Colonic mucosa (tissue), 4 donors: ENCODE measurements at places on chromosomes 7 and 10.

DNA sequence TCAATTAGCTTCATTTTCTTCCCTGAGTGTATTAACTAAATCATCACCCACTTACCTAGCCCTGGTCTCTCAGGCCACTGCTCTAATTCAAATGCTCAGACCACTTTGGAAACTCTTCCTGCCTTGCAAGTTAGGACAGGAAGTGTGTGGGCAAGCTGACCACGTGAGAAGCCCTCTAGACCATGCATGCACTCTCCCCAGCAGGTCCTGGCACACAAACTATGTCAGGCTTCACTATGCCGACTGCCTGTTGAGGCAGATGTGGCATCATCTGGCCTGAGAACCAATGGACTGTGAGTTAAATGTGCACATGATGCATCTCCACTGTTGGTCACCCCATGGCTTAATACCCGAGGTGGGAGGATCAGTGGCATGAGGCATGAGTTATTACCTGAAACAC, 439.6 kb downstream of the GRID1 start:
- DNase-seq, result no peak

DNA sequence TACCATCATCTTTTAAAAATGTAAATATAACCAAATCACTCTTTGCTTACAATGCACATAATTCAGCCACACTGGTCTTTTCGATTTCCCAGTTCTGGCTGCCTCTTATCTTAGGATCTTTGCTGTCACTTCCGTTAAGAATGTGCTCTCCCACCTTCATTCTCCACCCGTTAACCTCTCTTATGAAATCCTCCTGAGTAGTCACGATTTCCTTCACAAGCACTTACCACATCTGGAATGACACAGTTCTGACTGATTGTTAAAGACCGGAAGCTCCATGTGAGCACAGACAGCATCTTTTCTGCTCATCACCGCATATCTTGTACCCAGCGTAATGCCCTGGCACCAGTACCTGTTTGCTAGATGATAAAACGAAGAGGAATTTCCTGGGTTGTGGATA, 84.3 kb downstream of the CUL2 start:
- no peak for DNase-seq

GRCh38 chr7:23863209-23863787, 153.3 kb downstream of the STK31 start:
- DNase-seq, result no peak

DNA sequence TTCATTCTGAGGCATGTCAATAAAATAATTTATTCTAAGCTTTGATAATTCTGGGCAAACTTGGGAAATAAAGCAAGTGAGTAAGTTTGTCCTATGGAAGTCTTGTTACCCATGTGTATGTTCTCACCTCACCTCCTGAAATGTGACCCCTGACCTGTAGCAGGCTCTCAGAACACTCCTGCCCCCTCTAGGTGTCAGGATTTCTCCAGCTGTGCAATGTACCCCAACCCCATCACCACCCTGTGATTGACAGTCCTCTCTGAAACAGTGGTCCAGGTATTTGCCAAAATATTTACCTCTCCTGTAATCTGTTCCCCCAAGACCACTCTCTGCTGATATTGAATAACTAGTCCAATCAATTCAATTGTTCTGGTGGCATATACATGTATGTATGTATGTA, 122.6 kb upstream of the PTER start:
- no peak for DNase-seq

DNA sequence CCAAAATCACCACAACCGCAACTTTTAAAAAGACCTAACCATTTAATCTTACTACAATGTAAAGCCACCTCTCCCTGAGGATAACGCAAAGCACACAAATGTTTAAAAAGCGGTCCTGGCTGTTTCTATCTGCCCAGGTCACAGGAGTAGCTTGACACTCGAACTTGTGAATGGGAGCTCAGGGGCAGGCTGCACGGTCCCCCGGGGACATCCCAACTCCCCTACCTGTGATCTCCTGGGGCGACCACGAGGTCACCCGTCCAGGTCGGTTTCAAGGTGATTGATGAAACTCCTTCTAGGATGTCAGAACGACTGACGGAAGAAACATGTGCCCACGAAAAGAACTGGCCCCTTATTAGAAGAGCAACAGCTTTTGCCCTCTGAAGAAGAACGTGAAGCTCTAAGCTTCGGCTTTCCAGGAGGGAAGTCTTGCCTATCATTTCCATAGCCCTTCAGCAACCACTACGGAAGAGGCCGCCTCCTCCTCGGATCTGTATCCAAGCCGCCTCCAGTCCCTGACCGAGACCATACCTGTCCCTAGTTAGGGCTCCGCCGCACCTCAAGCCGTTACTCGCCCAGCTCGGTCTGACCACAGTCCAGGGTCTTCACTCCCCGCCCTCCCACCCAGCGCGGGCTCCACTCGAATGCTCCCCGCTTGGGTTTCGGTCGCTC, 459 bp downstream of the CYCS start:
- no peak for DNase-seq

- DNase-seq, result no peak
These were observed 19.7 kb downstream of the TRDMT1 start for GRCh38 chr10:17181751-17182150.

DNA sequence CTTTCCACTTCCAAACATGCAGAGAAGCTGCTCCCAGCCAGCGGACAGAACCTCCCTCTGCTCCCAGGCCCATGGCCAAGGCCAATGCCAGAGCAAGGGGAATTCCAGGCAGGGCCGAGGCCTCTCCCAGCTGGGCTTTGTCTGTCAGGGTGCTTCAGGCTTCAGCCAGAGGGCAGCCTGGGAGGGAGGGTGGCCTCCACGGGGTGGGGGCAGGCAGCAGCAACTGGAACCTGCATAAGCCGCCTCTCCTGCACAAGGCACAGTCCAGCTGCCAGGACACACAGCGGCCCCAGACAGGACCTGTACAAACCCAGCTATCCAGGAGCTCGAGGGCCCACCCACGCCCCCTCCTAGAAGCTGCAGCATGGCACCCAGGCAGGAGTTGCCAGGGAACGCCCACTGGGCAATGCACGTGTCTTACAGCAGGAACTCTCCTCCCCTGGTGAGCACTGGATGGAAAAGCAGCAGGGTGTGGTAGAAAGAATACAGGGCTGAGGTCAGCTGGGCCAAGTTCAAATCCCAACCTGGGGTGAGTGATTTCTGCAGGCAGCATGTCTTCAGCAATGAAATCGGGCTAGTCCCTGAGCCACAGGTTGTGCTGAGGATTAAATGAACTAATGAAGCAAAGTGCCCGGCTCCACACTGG, 7.6 kb downstream of the FAM53B start:
- DNase-seq, result peak; percentile 91

DNA sequence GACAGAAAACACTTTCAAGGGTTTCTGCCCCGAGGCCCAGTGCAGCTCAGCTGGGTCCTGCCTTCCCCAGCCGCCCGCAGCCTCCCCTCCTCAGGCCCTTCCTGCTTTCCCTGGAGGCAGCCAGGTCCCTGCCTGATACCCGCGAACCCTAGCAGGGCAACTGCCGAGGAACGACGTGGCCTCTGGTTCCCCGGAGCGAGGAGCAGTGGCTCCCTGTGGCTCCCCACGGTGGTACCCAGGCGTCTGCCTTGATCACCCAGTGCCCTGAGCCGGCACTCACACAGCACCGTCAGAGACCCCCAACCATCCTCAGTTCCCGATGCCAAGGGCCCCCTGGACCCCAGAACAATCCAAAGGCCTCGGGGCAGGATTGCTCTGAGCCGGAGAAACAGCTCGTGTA, 58.3 kb downstream of the CFAP46 start:
- no peak for DNase-seq

GRCh38 chr7:107874605-107875446, 16.2 kb upstream of the DLD start:
- peak; percentile 61 for DNase-seq

DNA sequence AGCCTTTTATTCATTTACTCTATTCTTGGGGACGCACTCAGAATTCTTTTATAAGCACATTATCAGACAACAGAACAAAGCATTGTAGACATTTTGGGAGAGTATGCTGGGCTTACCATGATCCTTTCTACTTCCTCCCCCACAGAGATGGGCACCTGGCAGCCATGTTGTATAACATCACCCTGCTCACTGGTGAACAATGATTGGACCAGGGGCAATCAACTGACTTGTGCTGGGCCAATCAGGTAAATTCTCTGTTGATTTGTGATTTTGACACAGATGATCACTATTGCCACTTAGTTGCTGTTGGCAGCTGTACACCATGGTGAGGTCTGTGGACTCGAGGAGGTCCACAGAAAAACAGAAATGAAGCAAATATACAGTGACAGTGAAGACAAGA, 43.7 kb downstream of the WNT2 start:
- no peak for DNase-seq

GRCh38 chr10:123150986-123151736, 3.0 kb upstream of the BUB3 start:
- peak; percentile 31 for DNase-seq

- no peak for DNase-seq
These were observed 25.8 kb upstream of the AKR1C3 start for GRCh38 chr10:5068274-5068984.

DNA sequence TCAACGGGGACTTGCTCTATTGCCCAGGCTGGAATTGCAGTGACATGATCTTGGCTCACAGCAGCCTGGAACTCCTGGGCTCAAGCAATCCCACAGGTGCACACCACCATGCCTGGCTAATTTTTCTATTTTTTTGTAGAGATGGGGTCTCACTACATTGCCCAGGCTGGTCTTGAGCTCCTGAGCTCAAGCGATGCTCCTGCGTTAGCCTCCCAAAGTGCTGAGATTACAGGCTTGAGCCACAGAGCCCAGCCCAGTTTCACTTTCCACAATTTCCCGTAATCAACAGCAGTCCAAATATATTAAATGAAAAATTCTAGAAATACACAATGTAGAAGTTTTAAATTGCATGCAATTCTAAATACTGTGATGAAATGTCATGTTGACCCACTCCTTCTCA, 24.0 kb downstream of the SEPTIN14 start:
- no peak for DNase-seq

DNA sequence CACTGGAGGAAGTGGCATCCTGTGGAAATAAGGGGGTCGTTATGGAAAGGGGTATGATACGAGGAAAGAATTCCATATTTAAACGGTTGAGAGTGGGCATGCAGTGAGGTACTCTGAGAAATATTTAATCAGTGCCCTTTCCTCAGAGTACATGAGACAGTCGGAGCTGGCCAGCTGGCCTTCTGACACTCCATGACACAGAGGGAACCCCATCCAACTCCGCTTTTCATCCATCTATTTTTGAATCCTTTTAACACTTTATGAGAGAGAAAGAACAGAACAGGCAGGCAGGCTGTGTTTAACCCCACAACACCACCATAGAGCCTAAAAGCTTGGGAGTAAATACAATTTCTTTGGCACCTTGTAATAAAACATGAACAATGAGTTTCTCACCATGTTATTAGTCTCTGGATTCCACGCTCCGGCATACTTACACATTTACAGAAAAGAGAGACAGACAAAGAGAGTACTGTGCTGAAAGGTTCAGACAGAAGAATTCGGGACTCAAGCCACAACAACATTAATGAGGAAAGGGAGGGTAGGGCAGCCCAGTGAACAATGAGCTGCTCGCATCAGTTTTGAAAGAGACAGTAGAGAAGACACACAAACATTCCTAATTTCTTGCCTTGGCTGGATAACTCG, 124.2 kb upstream of the PDLIM1 start:
- DNase-seq, result no peak

- DNase-seq, result peak; percentile 81
These were observed 105.2 kb downstream of the NEURL1 start for GRCh38 chr10:103598654-103599115.

DNA sequence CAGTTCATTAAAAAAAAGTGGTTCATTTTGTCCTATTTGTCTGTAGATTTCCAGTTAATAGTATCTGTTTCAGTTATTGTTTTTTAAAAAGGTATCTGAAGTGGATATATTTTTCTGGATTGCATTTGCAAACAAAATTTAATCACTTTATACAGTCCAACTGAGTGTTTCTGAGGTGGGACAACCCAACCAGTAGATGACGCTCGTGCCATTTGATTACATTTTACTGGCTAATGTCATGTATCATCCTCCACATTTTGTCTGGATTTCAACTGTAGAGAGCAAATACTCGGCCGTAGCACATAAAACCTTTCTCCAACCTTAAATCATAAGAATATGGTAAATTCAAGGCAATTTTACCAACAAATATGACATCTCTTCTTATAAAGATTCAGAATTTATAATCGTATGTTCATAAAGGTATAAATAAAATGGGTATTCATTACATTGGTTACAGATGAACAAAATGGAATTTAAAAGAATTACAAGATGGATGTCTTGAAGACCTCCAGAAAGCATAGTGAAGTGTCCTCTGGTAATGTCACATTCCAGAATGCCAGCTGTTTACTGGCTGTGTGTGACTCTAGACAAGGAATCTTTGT, 789.0 kb downstream of the PHTF2 start:
- no peak for DNase-seq

GRCh38 chr10:20962165-20962564, 65.1 kb upstream of the NEBL start:
- DNase-seq, result no peak

- no peak for DNase-seq
These were observed 419.2 kb upstream of the NFE2L3 start for GRCh38 chr7:25732766-25733217.

DNA sequence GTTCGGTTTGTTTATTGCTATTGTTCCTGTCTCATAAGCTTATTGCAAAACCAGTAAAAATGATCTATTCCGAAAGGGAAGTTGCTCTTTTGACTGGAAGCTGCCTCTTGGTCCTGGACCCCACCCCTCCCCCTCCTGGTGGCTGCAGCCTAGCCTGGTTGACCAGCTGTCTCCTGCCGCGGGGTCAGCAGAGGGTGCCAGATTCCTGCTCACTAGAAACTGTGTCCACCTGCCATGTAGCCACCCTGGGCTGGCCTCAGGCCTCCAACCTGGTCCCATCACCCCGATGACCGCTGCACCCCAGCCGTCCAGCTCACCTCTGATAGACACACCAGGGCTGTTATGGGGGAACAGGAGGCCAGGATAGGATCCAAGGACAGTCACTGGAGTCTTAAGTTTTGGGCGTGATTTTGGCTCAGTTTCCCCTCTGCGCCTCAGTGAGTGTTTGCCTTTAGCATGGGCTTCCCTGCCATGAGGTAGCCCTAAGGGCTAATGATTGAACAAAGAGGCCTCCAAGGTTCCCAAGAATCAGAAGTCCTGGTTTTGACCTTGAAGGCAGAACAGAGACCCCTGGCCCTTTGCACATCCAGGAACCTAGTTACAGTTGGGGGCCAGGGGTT, 32.9 kb upstream of the SLF2 start:
- no peak for DNase-seq

- no peak for DNase-seq
These were observed 103.2 kb downstream of the MAD1L1 start for GRCh38 chr7:2129323-2130095.

GRCh38 chr7:91033574-91033973, 230.7 kb upstream of the FZD1 start:
- DNase-seq, result no peak

DNA sequence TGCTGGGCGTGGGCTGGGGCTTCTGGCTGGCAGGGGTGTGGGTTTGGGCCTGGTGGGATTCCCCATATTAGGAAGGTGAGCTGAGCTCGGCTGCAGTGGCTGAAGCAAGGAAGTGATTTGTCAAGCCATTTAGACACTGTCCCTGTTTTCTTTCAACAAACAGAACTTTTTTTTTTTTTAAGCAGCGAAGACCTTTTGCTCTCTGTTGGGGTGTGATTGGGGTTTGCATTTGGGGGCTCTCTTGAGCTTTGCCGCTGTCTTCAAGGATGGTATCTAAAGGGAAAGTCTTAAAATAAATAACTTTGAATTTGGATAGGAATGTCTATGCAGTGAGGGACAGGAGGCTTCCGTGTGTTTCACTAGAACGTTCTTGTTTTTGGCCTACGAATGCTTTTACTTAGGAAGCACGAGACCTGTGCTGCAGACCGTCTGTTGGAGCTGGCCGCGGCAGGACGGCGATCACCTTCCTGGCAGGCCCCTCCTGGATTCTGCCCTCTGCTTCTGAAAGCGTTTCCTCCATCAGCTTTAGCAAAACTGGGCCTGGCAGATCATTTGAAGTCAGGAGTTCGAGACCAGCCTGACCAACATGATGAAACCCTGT, 43.9 kb downstream of the FOXK1 start:
- no peak for DNase-seq
